ENCODE measurements at places on chromosomes 2 and 18.

DNA sequence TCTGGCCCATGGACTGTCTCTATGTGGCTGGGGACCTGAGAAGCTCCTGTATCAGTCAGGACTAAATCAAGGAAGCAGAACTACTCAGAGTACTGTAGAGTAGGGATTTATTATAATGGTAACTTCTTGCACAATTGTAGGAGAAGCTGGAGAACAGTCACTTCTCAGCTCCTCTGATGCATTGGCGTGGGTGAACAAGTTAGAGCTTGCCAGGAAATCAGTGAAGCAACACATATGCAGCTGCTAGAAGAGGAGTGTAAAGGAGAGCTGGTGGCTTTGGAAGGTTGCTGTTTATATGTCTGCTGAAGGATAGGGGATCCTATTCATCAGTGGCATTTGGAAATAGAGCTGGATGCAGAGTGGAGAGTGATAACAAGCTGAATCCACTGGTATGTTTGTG lies 215.5 kb upstream of the CWC22 start:
- DNase-seq, result no peak

GRCh38 chr2:148534416-148535204 lies 109.9 kb upstream of the EPC2 start:
- peak; percentile 52 for DNase-seq

DNA sequence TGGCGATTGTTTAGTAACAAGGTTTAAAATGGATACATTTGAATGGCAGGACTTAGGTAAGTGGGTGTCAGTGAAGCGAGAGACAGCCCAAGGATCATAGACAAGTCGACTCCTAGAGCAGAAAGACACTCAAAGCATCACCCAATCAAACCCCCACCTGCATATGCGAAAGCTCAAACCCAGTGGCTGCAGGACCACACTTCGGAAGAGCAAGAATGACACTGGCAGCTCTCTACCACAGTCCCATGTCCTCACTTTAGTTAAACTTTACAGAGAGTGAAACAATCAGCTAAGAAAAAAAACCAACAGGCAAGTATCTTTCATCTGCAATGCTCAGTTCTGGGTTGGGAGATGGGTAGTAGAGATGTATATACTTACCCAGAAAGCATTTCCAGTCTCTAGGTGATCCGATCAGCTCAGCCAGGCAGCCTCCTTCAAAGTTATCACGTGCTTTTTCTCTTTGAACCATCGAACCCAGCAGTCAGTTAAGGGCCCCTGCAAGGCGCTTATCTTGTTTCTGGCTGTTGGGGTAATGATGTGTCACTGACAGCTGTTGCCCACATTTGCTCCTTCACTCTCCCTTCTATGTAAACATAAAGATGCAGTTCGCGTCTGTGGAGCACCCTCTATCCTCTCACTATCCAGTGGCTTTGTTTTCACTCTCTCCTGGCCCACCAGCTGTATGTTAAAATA lies 357.5 kb upstream of the ID2 start:
- DNase-seq, result no peak

DNA sequence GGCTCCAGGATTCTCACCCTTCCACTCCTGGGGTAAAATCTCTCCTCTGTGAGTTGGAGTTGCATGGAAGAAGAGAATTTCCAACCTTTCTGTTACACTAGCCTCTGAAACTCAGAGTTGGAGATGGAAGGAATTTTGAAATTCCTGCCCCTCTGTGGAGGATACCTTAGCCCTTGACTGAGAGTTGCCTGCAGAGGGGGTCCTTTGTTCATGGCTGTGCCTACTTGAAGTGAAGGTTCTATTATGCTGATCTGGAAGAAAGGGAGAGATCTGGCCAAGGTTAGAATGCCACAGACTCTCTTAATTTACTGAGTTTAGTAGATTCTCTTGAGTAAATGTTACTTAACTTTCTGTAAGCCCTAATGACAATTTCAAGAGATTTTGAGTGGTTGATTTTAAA lies 626.6 kb upstream of the GYPC start:
- no peak for DNase-seq

- no peak for DNase-seq
Measured at GRCh38 chr2:129478902-129479517, 500.5 kb upstream of the RAB6C start.

GRCh38 chr2:15205562-15205961 lies 355.6 kb downstream of the NBAS start:
- DNase-seq, result no peak

DNA sequence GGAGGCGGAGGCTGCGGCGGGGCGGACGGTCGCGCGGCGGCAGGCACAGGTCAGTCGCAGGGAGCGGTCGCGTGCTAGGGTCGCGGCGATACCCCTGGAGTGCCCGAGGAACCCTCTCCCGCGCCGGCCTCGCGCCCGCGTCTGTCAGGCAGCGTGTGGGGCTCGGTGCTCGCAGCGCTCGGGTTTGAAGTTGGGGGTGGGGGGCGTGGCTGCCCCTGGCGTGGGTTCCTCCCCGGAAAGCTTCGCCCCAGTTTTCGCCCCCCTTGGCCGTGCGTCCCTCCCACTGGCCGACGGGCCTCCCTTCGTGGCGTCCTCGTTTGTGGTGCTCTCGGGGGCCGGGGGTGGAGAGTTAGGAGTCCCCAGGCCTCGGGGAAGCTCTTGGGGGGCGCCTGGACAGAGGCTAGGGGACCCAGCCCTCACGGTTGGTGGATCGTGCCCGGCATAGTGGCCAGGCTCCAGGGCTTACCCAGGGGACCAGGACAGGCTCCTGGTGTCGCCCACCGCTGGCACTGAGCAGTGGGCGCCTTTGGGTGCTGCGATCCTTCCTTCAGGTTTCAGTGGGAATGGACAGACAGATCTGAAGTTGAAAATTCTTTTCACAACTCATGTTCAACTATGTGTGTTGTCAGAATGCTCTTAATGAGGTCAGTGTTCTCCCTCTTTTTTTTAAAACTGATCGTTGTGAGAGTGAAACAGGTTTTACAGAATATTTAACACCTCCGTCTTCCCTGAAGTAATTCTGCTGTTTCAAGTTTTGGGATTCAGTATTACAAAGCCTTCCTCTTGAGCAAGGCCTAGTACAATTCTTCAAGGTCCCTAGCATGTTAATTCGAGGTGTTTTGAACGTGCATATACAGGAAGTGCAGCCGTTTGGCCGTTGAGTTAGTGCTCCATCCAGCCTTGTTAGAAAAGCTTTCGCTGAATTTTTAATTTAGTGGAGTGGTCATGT lies 604 bp downstream of the RALBP1 start:
- no peak for DNase-seq

- no peak for DNase-seq
Measured at GRCh38 chr2:188349019-188349418, 57.3 kb downstream of the GULP1 start.

DNA sequence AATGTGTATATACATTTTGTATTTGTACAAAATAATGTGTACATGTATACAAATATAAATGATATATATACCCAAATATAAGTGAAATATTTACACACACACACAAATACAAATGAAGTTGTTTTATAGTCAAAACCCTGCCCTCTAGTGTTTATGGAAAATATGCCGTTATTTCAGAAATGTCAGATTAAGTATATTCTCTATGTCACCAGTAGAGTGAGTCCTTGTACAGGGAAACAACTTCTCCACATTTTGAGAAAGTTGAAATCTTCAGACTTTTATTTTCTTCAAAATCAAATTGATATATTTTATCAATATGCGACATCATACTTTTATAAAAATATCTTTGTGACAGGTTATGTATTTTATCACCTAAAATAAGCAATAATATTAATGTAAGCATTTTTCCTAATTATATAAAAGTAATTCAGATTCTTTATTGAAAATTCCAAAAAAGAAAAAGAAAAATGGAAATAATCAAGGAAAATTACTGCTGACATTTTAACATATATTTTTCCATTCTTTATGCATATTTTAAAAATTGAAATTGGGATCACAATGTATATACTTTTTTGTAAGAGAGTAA lies 22.4 kb downstream of the ARL6IP6 start:
- DNase-seq, result no peak

Measured in left ventricle myocardium inferior (tissue), 1 donor.